ENCODE measurements at places on chromosomes 7 and 10.

GRCh38 chr7:491292-491957 is 28.2 kb downstream of the PDGFA start:
- no peak for DNase-seq

GRCh38 chr7:67564959-67565358 is 568.3 kb downstream of the TYW1 start:
- no peak for DNase-seq

DNA sequence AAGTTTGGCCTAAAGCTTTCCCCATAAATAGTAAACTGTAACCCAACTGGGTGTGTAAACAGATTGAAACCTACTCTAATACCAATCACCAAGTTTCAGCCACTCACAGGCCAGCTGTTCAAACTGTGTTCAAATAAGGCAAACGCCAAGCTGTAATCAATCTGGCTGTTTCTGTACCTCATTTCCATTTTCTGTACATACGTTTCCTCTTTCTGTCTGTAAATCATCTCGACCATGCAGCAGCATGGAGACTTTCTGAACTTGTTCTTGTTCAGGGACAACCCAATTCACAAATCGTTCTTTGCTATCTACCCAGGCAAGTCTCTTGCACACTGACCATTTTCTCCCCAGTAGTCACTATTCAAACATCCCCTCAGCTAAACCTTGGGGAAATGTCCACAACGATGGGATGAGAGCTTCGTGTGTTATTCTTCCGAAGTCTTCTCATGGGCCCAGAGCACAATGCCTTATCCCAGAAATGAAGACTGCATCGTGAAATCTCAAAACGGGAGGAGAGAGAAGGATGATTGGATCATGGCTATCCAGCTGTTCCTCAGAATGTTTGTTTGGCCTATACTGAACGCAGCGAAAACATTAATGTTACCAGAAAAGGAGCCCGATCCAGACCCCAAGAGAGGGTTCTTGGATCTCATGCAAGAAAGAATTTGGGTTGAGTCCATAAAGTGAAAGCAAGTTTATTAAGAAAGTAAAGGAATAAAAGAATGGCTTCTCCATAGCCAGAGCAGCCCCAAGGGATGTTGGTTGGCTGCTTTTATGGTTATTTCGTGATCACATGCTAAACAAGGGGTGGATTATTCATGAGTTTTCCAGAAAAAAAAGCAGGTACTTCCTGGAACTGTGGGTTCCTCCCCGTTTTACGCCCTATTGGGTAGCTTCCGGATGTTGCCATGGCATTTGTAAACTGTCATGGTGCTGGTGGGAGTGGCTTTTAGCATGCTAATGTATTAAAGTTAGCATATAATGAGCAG is 86.2 kb downstream of the SLC16A9 start:
- no peak for DNase-seq

- no peak for DNase-seq
Observed at GRCh38 chr7:17033245-17033644, 151.5 kb upstream of the AGR3 start.

DNA sequence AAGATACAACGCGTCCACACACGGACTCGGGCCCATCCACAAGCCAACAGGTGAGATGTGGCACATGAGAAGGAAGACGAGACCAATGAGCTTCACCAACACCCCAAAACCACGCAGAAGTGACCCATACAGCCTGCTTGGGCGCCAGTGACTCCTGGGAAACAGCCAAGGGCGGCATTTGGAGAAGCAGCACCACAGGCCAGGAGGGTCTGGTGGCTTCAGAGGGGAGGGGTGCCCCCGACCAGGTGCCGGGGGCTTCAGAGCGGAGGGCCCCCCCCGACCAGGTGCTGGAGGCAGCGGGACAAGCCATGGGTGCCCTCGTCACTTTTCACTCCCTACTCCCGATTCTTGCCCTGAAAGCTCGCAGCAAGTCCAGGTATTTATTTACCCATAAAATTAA is 140.1 kb downstream of the DIP2C start:
- no peak for DNase-seq

DNA sequence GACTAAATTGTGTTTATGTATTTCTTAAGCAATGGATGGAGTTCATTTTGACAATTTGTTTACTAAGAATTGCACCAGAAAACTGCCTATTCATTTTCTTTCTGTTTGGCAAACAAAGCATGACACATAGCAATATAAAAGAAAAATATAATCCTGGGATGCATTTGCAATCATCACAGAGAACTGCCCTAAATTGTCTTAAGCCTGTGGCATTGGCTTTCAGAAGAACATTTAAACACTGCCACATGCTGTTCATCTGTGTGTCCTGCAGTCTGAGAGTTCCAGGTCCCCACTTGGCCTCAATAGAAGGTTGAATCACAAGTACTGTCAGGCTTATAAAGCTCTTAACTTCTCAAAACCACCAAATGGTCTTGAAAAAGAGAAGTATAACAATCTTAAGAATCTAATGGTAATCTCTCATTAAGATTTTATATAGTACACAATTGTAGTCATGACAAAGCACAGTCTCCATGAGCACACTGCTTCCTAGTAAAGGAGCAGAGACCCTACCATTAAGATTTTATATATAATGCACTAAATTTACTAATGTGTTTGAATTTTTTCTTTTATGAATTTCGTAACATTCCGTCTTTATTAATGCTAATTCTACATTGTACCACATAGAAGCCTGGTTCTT is 29.9 kb downstream of the RNLS start:
- DNase-seq = peak; percentile 66

- DNase-seq = peak; percentile 60
Observed at GRCh38 chr7:154913638-154914307, 89.2 kb downstream of the PAXIP1 start.

DNA sequence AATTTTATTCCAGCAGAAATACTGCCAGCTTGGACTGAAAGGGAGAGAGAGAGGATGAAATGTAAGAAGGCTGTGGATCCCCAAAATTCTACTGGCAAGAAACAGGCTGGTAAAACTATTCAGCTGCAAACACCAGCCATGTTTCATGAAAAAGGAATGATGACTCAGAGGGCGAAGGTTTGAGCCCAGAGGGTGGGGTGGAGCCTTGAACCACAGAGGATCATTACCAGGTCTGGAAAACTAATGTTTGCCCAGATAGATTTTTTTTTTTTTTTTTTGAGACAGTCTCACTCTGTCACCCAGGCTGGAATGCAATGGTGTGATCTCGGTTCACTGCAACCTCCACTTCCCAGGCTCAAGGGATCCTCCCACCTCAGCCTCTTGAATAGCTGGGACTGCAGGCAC is 41.7 kb upstream of the NRF1 start:
- DNase-seq = peak; percentile 91

- DNase-seq = peak; percentile 11
Observed at GRCh38 chr7:155168597-155169480, 98.7 kb downstream of the HTR5A start.

- DNase-seq = peak; percentile 41
Observed at GRCh38 chr10:62805231-62806099, 945 bp downstream of the ADO start.

Data from mammary epithelial cell (primary cell).